ENCODE measurements at places on chromosomes 1 and 21.

GRCh38 chr1:161952607-161953172 lies 71.0 kb downstream of the OLFML2B start:
- no peak for DNase-seq

- DNase-seq, result no peak
Measured at GRCh38 chr1:94552071-94552586, 10.6 kb upstream of the F3 start.

- no peak for DNase-seq
Measured at GRCh38 chr1:110107867-110108469, 4.3 kb upstream of the UBL4B start.

- no peak for DNase-seq
Measured at GRCh38 chr1:173954179-173954578, 37.1 kb upstream of the SERPINC1 start.

GRCh38 chr21:34009193-34009592 lies 64.2 kb upstream of the MRPS6 start:
- DNase-seq, result no peak

DNA sequence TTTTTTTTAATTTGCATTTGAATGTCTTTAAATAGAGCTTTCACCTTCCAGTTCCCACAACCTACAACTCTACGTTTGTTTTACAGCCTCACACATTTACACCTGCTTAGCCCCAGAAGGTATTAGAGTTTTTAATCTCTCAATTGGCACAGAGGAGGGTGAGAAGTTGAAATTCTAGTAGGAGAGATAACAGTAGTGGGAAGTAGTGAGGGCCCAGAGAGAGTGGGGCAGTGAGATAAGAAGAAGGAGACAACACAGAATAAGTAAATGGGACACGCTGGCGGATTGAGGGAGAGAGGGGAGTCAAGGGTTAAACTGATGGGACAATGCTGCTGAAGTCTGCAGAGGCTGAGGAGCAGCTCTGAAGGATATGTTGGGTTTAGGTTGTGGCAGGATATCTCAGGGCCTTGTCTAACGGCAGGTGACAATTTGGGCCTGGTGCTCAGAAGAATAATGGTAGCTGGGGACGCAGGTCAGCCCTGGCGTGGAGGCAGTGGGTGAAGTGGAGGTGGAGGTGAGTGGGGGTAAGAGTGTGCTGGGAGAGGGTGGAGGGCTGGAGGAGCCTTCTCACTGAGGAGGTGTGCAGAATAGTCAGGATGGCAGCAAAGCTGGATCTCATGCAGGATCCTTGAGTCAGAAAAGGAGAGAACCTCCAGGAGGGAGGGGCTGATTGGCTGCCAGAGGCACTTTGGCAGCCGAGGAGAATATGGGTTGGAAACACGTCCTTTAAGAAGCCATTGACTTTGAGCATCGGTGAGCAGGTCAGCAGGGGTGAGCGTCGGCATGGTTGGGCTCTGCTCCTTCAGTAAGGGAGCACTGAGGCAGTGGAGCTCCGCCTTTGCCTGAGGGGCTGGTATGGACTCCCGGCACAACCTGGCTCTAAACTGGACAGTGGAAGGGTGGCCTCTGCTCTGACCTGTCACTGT lies 72.9 kb downstream of the SYT6 start:
- DNase-seq, result no peak

DNA sequence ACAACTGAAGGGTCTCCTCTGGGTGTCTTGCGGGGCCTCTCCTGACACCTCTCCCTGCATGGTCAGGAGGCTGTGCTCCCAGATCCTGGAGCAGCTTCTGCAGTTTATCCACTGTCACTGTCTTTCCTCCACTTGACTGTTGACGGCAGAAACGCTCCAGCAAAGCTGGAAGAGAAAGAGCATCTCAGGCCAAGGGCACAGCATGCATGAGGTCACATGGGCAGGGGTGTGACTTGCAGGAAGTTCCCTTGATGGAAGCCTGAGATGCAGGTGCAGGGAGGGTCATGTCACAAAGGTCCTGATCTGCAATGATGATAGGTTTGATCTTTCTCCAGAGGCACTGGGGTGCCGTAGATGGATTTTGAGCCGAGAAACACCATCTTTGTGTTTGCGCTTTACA lies 23.3 kb downstream of the SLC44A3 start:
- no peak for DNase-seq

GRCh38 chr1:211756471-211757020 lies 74.0 kb downstream of the LPGAT1 start:
- no peak for DNase-seq

GRCh38 chr1:75188892-75189291 lies 54.7 kb downstream of the LHX8 start:
- no peak for DNase-seq

GRCh38 chr1:232285138-232285537 lies 344.8 kb downstream of the SIPA1L2 start:
- DNase-seq, result no peak

DNA sequence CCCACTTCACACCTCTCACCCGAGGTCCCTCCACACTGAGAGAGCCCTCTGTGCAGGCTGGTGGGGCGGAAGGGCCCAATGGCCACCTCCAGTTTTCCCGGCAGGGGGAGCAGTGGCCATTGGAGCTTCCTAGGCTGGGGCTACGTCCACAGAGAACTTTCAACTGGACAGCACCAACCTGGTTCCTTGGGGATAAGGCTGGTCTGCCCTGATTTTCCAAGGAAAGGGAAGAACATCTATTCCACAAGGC lies 20.3 kb upstream of the LAPTM5 start:
- DNase-seq, result no peak

DNA sequence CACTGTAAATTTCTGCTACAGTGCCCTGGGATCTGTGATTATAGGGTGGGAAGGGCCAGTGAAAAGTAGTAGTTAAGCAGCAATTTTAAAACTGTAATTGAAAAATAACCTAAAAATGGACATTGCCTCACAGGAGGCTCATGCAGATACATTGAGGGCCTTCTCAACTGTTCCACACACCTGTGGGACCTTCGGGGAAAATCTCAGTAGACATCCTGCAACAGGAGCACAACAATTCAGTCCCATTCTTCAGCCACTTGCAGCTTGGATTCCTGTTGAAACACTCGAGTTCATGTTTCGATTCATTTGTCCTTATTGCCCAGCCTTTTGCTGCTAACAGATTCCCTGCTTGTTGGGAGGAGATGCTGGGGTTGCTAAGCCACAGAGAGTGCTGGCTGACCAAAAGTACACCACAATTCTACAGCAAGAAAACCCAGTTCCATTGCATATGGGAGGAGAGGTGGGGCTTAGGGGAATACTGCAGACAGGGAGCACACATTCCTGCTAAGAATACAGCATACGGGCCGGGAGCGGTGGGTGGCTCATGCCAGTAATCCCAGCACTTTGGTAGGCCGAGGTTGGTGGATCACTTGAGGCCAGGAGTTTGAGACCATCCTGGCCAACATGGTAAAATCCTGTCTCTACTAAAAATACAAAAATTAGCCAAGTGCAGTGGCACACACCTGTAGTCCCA lies 4.5 kb downstream of the TMCC2 start:
- DNase-seq, result no peak

DNA sequence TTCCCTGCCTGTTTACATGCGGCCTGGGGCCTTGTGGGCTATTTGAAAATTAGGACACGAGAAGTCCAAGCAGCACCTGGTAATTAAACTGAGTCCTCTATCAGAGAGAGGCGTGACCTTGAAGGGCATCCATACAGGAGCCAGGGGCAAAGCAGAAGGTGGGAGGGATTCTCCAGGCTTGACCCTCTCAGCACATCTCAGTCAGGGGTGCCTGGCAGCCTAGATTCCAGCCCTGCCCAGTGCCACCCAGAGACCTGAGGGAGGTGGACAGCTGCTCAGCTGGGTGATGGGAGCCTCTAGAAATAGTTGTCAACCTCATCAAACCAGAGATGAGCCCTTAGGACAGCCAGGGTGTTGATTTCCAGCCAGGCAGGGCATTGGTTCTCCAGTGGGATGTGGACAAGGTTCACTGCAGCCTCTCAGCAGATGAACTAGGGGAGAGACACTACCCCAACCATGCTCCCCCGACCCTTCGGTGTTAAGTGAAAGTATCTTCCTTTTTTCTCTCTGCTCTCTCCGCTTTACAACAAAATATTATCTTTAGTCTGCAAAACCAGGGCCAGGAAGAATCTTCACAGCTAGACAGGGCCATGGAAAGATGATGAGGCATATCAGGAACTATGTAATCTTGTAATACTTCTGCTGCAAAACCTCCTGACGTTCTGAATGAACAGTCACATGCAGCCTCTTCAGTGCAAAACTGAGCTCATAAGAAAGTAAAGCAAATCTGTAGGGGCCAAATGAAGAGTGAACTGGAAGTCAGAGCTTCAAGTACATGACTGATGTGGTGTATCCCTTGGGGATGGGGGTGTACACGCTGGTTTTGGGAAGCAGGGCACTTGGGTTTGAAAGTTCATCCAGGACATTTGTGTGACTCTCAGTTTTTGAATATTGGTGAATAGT lies 35.9 kb upstream of the ATP5PO start:
- no peak for DNase-seq

GRCh38 chr21:32132881-32133280 lies 146.0 kb downstream of the MIS18A start:
- no peak for DNase-seq

DNA sequence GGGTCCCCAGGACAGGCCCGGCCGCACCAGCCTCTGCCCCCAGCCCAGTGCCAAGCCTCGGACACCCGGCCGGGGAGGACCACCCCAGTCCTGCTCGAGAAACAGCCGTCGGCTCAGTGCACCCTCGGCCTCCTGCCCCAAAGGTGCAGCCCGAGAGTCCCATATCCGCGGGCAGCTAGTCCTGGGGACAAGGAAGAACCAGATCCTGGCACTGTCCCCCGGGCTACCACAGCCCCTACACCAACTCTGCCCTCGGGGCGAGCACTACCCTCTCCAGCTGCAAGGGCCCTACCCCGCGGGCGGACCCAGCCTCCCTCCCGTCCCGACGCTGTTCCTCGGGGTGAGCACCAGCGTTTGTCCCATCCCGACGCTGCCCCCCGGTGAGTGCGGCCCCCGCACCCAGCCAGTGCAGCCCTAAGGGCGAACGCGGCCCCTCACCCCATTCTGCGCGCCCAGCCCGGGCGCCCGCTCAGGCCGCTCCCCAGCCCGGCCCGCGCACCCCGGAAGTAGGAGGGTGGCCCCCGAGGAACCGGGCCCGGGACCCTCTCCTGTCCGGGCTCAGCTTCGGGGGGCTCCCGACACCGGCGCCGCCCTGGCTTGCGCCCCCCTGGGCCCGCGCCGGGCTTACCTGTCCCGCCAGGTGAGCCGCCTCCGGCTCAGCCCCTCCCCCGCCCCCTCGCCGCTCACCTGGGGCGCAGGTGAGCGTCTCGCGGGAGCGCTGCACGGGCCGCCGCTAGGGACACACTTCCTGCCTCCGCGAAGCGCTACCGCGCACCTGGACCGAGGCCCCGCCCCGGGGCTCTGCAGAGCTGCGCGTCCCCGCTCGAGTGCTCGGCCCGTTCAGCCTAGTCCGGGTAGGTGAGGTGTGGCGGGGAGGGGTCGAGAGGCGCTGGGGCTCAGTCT lies at the start of gene KDF1:
KDF1 (minus strand) TSS at position 747 of the 903 bp plus-strand sequence. CDS start 8,088 bp downstream, outside the sequence.
- DNase-seq, result no peak

DNA sequence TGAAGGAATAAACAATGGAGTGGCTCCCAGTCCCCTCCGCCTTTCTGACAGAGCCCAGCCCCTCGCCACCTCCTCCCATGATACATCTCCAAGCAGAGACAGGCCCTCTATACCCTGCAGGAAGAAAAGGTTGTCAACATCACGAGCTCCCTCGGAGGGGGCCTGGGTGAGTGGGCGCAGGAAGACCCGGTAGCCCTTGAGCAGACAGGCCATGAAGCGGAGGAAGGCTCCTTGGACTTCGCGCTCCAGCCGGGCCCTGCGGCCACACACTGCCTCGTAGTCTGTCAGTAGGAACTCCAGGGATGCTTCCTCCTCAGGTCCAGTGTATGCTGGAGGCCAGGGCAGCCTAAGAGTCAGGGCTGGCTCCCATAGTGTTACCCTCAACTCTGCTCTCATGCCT lies 7.0 kb downstream of the DENND4B start:
- DNase-seq, result no peak

DNA sequence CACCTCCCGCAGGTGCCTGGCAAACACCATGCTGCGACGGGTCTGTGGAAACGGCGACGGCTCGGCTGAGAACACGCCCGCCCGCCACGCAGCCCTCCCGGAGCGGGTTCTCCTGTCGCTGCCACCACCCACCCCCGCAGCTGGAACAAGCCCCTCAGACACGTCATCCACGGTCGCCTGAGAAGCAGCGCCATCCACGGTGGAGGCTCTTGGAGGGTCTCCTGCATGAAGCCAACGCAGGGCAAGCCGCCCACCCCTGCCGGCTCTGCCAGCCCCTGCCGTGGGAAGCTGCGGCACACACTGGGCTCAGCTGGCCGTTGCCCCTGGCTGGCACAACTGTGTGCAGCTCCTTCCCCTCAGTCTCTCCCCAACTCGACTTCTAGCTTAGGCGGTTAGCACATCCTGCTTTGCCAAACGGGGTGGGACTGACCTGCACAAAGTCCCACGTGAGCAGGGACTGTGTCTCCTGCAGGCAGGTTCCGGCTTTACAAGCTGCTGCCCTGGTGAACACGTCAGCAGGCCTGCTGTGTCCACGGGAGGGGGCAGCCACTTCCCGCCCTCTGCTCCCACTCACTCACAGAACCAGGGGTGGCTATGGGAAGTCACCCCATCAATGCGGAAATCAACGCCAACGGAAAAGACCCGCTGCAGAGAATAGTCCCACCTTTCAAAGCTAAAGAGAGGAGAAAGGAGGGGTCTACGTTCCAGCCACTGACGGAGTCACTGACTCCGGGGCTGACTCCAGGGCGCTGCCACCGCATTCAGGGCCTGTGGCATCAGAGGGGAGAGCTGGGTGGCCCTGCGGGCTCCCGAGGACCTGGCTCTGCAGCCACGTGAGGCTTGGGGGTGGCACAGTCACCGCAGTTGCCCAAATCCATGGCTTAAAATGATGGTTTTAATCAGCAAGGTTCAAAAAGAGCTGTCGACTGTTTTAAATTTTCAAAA lies 10.3 kb downstream of the POFUT2 start:
- no peak for DNase-seq

- no peak for DNase-seq
Measured at GRCh38 chr1:214698559-214698958, 95.6 kb downstream of the CENPF start.

DNA sequence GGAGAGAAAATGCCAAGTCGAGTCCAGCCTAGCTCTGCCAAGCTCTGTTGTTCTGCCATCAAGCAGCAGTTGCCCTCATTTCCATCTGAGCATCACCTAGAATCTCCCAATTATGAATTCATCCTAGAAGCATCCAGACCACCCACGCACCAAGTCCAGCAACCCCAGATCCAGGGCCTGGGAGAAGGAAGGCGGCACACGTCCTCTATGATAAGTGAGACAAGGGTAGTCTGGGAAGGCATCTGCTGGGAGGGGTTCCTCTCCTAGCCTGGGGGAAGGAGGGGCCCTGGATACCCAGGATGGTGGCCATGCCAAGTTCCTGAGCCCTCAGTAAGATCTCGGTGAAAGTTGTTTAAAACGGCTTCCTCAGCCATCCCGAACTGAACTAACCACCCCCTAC lies 70.7 kb downstream of the VWA5B1 start:
- DNase-seq, result no peak

GRCh38 chr1:14366091-14367018 lies 232.1 kb upstream of the KAZN start:
- DNase-seq, result no peak

- DNase-seq, result no peak
Measured at GRCh38 chr1:84776639-84777038, 86.4 kb upstream of the SSX2IP start.

Measured in cerebellar nuclear complex (tissue), 1 donor.